Naive thymus-derived CD8-positive, alpha-beta T cell (primary cell): ENCODE measurements at places on chromosomes 7 and 10. TPM values are rescaled to one million over a fixed set of nuclear protein-coding genes. Genes with fewer than 3 reads are reported as not detected.

The COL1A2 gene
- not detected for polyA plus RNA-seq

The MYO3A gene
- not detected for polyA plus RNA-seq

The ZDHHC4 gene
- polyA plus RNA-seq = 77.2 TPM

The FFAR4 gene
- not detected for polyA plus RNA-seq
